Inflammatory macrophage treated with lipopolysaccharide for 4 hours (primary cell): ENCODE measurements at places on chromosomes 2 and 18.

DNA sequence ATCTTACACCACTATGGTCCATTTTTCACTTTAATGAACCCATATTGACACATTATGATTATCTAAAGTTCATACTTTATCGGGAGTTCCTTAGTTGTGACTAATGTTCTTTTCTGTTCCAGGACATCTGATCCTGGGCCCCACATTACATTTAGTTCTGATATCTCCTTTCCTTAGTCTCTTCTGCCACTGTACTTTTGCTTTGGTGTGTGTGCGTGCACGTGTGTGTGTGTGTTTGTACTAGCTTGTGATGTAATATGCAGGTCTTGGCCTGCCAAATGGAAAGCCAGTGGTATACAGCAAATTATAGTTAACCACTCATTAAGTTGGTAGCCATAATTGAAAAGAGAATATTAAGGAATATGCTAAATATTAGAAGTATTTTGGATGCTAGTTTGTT is 88.0 kb downstream of the CDC42EP3 start:
- DNase-seq, result no peak

GRCh38 chr2:16246911-16247310 is 306.6 kb downstream of the MYCN start:
- no peak for DNase-seq

GRCh38 chr2:164015328-164016123 is 279.7 kb upstream of the FIGN start:
- no peak for DNase-seq

DNA sequence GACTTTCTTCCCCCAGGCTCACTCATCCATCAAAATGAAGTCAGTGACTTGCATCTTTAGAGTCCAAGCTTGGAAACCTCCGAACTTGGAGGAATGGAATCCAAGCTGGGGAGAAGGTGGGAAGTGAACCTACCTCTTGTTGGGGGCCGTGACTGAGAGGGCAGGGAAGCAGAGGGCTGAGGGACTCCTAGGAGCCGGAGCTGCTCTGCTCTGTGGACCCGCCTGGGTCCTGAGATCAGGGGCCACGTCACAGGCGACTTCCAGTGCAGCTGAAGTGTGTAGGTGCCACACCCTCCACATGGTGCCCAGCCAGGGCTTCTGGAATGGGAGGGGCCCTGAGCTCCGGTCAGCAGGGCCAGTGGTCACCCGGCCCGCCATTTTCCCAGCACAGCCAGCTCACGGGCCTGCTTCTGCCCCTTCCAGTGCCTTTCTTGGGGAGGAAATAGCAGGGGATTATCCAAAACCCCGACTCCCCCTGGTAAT is 63.4 kb upstream of the OTOS start:
- DNase-seq, result no peak

GRCh38 chr18:52451851-52452250 is 111.9 kb downstream of the DCC start:
- DNase-seq, result no peak

DNA sequence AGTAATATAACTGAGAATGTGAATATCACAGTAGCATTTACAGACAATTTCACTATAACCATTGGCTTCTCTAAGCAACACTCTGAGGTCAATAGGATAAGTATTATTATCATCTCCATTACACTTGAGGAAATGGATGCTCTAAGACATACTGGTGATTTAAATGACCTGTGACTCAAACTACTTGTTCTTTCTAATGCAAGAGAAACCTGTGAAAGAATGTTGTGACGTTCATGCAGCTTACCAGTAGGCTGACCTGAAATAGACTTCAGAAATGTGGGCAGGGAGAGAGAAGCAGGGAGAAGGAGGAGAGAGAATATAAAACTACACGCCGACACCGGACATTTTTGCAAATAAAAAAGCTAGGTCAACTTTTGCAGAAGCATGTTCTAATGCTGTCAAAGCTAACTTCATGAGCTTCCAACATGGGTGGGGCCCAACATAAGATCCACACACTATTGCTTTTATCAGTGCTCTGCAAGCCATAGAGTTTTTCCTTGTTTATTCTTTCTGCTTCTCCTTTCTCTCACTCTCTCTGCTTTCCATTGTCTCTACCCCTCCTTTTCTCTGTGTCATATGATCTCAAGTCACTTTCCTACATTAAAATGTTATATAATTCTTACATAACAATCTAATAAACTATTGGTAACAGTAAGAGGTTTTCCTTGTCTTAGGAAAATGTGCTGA is 217.6 kb upstream of the FN1 start:
- DNase-seq, result no peak

DNA sequence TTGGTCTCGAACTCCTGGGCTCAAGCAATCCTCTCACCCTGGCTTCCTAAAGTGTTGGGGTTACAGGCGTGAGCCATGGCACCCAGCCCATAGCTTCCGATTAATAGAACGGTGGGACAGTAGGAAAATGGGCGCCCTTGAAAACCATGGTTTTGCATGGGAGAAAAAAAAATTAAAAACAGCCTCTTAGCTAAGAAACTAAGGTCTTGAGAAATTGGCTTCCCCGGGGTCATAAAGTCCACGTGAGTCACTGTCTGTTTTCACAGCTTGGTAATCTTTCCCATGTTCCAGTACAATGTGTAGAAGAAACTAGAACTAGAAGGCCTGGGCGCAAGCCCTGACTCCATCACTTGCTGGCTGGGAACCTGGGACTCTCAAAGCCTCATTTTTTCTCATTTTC is 20.7 kb downstream of the B3GNT2 start:
- DNase-seq, result peak; percentile 88

GRCh38 chr18:70288171-70288850 is 534 bp upstream of the SOCS6 start:
- peak; percentile 53 for DNase-seq

DNA sequence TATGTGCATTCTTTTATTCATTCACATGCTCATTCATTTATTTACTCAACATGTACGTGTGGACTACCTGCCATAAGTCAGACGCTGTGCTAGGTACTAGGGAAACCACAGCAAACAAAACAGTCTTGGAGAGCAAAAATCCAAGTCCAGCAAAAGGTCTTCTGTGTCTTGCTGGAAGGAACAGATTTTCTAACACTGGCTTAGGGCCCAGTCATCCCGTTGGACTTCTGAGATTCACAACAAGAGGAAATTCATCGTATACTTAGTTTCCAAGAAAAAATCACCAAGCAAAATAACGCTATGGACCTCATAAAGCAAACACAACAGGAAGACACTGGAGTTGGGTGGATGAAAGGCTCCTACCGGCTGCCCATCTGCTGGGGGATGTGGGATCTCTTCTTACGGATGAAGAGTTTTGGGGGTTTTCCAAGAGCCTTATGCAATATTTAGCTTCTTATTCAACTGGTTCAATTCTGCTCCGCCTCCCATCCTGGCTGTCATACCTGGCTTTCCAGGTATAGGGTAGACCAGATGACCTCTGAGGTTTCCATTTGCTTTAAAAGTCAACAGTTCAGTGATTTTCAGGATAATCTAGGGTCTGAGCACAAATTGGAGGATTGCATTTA is 262.7 kb downstream of the HAUS1 start:
- no peak for DNase-seq

GRCh38 chr2:56015711-56016115 is 92.1 kb upstream of the EFEMP1 start:
- DNase-seq, result no peak

DNA sequence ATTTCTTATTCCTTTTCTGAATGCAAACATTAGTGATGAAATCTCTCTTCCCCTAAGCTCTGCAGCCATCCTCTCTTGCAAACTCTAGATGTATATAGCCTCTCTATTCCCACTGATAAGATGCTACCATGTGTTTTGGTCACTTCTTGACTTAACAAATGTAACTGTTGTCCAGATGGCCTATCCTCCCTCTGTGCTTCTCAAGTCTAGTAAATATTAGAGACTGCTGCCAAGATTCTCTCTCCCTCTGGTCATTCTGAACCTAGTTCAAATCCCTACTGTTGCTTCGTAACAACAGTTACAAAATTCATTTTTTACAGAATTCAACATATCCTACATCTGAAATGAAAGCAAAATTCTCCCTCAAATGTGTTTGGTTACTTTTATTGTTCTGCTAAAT is 156.6 kb downstream of the TXNL1 start:
- no peak for DNase-seq

DNA sequence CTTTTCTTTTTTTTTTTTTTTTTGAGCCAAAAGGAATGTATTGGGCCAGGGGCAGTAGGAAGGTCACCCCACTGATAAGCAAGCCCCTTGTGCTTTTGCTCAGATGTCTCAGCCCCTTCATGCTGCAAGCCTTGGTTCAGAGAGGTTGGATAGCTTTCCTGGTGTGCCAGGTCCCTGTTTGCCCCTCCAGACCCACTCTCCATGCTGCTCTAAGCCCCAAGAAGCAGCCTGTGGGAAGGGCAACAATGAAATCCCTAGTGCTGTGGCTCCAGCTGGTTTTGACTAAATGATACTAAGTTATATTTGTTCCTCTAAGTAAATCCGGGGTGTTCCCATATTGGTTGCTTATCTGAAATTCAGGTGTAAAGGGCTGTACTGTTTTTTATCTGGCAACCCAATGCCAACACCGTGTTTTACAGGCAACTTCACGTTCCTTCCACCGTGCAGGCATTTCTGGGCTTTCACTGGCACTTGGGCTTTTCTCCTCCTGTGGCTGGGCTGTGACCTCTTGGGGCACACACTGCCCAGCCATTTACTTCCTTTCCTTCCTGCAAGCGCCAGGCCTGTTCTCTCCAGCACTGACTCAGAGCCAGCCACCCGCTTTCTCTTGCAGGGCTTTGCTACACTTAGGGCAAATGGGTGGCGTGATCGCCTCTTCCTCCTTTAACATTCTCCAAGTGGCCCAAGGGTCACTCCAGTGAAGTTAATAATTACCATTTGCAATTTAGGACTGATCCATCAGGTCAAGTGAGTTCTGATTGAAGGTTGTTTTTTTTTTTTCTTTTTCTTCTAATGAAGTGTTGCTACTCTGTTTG is 21.6 kb downstream of the MERTK start:
- DNase-seq, result peak; percentile 83

- DNase-seq, result no peak
Observed at GRCh38 chr2:25365241-25365640, 23.5 kb upstream of the DNMT3A start.

DNA sequence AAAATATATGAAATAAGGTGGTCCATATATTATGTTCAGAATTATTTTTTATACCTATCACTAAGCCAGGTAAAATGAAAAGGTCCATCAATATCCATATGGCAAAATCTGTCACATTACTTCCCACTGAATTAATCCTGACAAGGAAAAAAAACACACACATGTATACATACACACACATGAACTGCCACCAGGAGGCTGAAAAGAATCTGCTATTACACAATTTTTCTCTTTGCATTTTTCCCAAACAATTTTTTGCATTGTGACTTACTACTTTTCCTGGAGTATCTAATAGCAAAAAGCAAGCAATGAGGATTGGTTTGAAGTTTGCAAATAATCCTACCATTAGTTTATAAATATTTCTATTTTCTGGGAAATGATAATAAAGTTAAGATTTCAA is 128.2 kb upstream of the CD226 start:
- no peak for DNase-seq

GRCh38 chr2:240586919-240587800 is 626 bp downstream of the CAPN10 start:
- DNase-seq, result peak; percentile 18

DNA sequence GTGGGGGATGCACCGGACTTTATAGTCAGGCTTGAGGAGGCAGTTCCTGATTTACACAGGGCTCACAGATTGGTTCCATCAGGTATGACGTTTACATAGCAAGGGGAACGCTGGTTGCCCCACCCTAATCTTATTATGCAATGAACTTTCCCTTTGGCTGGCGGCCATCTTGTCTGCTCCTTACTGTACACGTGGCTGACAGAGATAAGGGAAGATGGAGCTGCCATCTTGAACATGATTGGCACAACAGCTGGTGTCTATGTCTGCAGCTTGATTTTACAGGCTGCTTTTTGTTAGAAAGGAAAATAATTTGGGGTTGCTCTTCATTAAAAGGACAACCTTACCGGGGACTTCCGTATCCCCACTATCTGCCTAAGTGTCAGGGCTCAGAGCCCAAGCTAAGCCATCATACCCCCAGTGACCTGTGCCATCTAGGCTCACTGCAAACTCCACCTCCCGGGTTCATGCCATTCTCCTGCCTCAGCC is 33.5 kb upstream of the ATG16L1 start:
- peak; percentile 47 for DNase-seq

DNA sequence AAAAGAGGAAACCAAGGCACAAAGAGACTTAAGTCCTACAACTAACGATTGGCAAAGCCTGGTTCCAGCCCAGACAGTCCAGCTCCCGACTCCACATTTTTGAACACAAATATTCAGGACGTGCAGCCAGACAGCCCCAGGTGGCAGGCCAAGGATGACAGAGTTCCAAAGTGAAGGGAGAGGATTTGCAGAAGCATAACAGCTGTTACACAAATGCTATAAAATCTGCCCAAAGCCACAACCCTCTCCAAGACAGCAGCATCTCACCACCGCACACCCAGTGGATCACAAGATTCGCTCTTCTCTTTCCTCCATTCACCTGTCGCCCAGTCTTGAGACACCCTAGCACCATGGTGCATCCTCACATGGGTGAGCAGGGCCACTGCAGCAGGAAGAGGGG is 227.1 kb upstream of the ID2 start:
- DNase-seq, result no peak

DNA sequence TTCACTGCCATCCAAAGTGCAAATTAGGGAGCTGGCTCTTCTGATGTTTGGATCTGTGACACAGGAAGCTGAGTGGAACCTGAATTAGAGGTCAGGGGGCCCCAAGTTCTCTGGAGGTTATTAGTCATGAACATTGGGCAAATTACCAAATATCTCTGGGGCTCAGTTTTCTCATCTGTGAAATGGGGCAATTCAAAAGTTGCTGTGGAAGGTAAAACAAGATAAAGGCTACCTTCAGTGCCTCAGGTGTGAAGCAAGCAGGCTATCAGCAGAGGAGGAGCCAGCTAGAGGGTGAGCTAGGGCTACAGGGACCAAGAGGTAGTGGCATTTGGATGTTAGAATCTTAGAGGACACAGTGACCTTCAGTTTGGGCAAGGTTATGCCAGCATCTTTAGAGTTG is 89.4 kb upstream of the FAM136A start:
- DNase-seq, result no peak

GRCh38 chr2:105950521-105951383 is 206.0 kb downstream of the NCK2 start:
- DNase-seq, result no peak

DNA sequence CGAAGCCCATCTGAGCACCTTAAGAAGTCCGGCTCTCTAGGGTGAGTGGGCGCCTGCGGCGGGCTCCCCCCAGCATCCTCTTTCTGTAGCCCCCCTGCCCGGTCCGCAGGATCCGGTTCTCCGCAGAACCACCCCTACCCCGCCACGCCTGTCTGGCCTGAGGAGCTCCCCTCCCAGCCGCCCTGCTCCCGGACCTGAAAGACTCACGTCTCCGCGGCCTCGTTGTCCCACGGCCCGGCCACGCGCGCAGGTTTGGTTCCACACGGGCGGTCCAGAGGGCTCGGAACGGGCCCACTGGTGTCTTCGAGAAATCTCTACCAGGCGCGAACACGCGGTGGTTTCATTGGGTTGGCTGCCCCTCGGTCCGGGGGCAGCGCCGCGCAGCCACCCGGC is 237 bp downstream of the SLC39A6 start:
- no peak for DNase-seq
